MCF 10A (cell line): ENCODE measurements at places on chromosomes 3 and 15. TPM values are rescaled to one million over a fixed set of nuclear protein-coding genes. Genes with fewer than 3 reads are reported as not detected.

The CYP19A1 gene
- total RNA-seq = 1.1 TPM in 1 of 2 replicates, not detected in the other

The CCDC80 gene
- 10.4 and 19.4 TPM in 2 replicates for total RNA-seq

- no peaks in the 10 kb centered on the region for H3K4me1 ChIP-seq
- no peaks in the 10 kb centered on the region for H3K27me3 ChIP-seq
- H3K36me3 ChIP-seq = no peaks in the 10 kb centered on the region
- H3K4me3 ChIP-seq = no peak overlapping the region
- no peak for DNase-seq
- H3K27ac ChIP-seq = peak overlapping the region; percentile 11
Observed at GRCh38 chr3:189530822-189531221, 100.4 kb upstream of the TP63 start.

DNA sequence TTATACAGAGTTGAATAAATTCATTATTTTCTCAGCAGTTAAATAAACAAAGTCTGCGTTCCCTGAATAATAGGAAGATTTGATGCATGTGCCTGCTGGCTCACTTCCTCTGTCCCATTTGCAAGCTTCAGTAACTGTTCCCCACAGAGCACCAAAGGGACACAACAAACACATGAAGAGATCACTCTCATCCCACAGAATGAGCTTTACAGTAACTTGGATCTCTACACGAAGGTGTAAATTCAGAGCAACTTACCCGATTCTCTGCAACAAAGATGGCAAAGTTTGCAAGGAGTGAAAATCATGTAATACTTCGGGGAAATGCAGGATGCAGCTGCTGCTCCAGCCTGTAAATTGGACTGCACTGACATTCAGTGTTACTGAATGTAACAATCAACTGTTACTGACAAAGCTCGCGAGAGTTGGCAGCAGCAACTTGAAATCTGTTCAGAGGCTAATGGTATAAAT, at the start of gene BCHE:
Gene BCHE (minus strand): TSS at position 366 of the 468 bp plus-strand sequence. CDS start 6,390 bp downstream, outside the sequence.
- peak within 1 kb of the TSS; percentile 55 for H3K4me3 ChIP-seq
- no peaks in the 10 kb centered on the region for H3K27me3 ChIP-seq
- peak; percentile 10 for DNase-seq
- H3K27ac ChIP-seq = no peak within 1 kb of the TSS

GRCh38 chr15:28902856-28903255, 17.1 kb downstream of the APBA2 start:
- H3K36me3 ChIP-seq = no peaks in the 10 kb centered on the region
- peaks cover 17% of the 10 kb centered on the region for H3K27me3 ChIP-seq
- no peak overlapping the region for H3K27ac ChIP-seq
- DNase-seq = no peak

- DNase-seq = peak; percentile 17
- H3K27ac ChIP-seq = no peak overlapping the region
- H3K4me3 ChIP-seq = no peak overlapping the region
- H3K4me1 ChIP-seq = peaks cover 5% of the 10 kb centered on the region
- peaks cover 2% of the 10 kb centered on the region for H3K27me3 ChIP-seq
Observed at GRCh38 chr3:36796881-36797280, 32.5 kb upstream of the DCLK3 start.
